CD4-positive, alpha-beta T cell treated with Interleukin-10 for 1 hour (primary cell): ENCODE measurements at places on chromosomes 6 and 20.

DNA sequence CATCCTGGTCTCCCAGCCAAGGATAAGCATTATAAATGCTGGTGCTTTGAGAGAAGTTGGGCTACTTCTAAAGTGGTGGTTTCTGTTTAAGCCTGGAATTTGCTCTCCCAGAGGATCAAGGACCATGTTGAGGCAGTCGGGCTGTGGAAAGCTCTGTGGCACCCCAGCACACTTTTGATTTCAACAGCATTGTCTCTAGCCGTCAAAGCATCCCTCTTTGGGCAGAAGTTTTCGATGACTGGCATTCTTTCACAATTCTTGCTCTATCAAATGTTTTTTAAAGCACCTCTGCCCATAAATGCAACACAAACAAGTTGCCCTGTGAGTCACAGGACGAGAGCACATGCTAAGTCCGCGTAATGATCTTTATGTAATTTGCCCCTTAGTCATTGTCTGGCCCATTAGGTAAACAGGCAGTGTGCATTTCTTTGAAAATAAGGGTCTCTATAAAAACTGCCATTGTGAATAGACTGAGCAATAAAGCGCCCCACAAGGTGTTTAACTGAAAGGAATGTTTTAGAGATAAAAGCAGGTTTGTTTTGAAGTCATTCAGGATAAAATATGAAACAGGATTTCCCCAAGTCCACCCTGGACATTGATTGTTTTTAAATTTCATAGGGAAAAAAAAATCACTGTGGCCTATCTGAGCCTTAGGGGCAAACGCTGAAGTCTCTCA is 44.7 kb upstream of the FOXQ1 start:
- DNase-seq = no peak

DNA sequence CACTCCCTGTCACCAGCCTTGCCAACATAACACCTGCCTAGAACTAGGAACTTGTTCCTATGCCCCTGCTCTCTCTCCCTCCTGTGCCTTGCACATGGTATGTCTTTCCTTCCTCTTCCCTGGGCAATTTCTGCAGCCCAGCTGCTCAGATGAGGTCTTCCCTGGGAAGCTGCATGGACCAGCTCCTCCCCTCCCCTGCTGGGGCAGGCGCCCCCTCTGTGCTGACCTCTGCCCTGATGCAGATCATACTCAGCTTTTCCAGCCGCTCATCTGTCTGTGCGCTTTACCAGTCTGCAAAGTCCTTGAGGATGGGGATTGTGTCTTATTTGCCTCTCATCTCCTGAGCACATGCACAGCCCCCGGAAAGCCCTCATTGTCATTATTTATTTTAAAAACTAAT is 161.8 kb downstream of the SCML4 start:
- no peak for DNase-seq

- no peak for DNase-seq
Measured at GRCh38 chr20:63293456-63293855, 470 bp downstream of the COL20A1 start.

DNA sequence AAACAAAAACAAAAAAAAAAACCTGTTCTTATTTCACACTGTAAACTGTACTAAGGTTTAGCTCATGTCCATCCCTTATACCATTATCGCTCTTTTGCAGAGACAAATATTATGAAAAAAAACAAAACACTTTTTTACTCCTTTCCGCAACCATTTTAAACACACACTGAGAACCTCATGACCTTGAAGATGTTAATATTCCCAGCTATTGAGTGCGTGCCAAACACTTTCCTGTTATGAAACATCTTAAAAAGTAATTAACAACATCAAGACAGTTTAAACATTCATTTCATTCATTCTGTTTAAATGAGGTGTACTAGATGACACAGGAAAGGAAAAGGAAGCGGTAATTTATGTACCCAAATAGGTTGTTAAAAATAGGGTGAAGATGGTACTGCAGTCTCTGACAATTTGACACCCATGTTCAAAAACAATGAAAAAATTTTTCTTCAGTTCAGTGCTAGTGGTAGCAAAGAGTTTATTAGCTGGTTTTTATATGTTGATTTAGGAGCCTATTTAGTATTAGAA is 3.9 kb upstream of the ARHGAP18 start:
- DNase-seq = peak; percentile 9

GRCh38 chr6:14288910-14289309 is 171.3 kb downstream of the CD83 start:
- DNase-seq = no peak

DNA sequence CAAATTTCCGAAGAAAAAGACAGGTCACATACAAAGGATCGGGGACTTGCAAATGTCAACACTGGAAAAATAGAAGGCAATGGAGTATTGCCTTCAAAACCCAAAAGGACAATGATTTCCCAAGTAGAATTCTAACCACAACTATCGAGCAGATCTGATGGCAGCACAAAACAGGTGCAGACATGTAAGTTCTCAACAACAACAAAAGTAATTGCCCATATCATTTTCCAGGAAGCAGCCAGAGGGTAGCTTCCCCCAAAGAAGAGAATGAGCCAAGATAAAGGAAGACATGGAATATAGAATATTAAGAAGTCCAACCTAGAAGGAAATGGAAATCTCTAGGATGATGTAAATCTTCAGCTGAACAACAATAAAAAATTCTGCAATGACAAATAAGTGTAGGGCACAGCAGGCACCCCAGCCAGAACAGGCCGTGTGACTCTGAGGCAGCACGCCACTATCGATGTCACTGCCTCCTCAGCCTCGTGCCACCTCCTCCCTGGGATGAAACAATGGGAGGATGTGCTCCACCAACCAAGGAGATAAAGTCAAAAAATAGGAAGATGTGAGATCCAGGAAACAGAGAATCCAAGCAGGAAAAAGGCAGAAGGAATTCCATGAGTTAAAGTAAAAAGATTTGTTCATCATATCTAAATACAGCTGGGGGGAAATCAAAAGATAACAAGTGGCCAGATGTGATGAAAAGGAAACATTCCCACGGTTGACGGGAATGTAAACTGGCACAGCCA is 34.1 kb downstream of the SERPINB1 start:
- no peak for DNase-seq

GRCh38 chr20:40686893-40687292 is 2.1 kb downstream of the MAFB start:
- DNase-seq = no peak

DNA sequence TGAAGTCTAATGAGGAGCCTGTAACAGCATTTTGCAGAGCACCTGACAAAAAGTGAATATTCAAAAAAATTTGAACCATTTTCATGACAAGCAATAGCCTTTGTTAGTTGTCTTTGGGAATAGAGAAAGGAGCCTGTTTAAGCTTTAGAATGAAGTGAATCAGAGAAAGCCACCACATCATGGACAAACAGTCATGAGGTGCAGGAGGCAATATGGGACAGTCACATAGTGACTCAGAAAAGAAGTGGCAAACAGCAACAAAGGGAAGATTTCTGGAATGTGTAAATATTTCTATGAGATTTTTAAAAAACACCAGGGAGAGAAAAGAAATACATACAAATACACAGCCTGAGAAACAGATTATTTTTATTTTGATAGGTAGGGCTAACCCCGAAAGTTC is 6.6 kb downstream of the KLHL31 start:
- DNase-seq = no peak

DNA sequence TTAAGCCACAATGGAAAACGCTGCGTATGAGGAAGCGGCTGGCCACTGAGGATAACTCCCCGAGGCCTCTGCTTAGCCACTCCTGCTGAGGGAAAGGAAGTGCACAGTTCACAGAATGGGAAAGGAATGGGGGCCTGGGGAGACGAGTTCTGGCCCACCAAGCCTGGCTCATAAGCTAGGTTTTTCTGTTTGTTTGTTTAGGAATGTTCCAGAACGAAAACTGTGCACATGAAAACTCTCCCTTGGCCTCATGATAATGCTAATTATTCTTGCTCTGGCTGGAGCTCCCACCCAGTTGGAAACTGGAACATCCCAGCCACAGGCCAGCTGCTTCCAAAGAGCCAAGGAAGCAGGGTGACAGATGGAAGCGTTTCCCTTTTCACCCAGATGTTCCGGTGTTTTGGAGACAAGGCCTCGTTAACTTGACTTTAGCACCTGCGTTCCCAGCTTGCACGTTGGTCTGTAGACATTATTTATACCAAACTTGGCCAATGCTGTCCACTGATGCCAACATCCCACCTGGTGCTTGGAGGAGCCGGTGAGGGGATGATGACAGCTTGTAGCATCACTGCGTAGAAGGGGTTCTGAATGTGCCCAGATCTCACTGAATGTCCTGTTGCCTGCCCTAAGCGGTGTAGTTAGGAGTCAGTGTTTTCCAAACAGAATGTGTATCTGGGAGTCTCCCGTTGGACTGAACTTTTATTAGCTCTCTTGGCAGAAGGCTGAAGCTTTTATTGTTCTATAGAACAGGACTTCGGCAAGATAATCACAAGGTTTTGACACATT is 34.5 kb downstream of the APCDD1L start:
- DNase-seq = no peak

DNA sequence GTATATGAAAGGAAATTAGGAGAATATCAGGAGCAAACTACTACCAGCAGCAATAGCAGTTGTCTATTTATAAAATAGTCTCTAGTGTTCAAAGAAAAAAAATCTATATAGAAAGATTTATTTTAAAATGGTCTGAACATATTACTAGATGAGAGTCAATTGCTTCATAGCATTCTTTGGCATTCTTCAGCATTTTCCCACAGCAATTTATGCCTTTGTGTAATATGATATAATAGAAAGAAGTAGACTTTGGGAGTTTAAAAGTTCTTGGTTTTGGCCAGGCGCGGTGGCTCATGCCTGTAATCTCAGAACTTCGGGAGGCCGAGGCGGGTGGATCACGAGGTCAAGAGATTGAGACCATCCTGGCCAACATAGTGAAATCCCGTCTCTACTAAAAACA is 157.0 kb upstream of the PLN start:
- DNase-seq = no peak

DNA sequence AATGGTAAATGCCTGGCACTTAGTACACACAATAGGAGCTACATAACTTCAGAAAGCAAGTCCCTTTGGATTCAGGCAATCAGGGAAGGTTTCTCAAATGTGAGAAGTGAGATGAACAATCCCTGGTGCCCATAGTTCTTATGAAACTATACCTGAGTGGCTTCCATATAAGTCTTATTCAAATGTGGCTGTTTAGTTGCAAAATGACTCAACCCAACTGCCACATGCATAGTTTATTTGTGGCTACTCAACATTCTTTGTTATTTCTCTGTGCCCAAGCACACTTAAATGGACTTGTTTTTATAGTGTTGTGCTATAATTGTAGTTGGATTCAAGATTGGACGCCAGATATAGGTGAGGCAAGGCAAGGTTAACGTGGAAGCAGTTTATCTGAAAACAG is 93.7 kb upstream of the ATXN1 start:
- no peak for DNase-seq

- no peak for DNase-seq
Measured at GRCh38 chr20:33622705-33623365, 39.3 kb upstream of the C20orf144 start.

GRCh38 chr6:168530653-168531071 is 89.7 kb downstream of the SMOC2 start:
- DNase-seq = no peak

DNA sequence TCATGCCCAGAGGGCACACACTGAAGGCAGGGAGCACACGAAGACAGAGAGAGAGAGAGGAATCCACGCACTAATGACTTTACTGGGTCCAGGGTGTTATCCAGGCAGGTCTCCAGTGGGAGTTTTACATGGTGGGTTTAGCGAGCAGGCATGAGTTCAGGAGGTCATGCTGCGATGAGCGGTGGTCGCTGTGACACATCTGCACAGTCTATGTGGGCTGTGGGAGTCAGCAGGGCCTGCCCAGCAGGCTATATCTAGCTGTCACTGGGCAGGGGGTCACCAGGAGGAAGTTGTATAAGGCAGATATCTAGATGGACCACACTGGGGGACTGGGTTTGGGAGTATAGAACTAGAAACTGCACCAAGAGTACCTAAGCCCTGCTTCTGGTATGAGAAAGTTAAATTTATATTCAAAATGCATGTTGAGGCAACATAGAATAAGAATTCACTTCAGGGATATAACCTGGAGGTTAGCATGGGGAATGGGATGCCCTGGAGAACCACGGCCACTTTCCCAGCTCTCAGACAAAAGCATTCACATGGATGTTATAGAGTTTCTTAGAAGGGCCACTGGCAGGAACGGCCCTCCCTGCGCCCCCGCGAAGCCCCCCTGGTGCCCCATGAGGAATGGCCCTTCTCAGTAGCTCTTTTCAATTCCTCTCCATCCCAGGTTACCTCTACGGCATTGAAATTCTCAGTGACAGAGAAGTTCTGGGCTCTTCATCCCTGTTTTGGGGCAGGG is 113.9 kb downstream of the RNF144B start:
- no peak for DNase-seq

- DNase-seq = peak; percentile 13
Measured at GRCh38 chr20:19915111-19915798, 101.9 kb upstream of the NAA20 start.

GRCh38 chr6:154247119-154247861 is 109.3 kb downstream of the IPCEF1 start:
- DNase-seq = peak; percentile 58

DNA sequence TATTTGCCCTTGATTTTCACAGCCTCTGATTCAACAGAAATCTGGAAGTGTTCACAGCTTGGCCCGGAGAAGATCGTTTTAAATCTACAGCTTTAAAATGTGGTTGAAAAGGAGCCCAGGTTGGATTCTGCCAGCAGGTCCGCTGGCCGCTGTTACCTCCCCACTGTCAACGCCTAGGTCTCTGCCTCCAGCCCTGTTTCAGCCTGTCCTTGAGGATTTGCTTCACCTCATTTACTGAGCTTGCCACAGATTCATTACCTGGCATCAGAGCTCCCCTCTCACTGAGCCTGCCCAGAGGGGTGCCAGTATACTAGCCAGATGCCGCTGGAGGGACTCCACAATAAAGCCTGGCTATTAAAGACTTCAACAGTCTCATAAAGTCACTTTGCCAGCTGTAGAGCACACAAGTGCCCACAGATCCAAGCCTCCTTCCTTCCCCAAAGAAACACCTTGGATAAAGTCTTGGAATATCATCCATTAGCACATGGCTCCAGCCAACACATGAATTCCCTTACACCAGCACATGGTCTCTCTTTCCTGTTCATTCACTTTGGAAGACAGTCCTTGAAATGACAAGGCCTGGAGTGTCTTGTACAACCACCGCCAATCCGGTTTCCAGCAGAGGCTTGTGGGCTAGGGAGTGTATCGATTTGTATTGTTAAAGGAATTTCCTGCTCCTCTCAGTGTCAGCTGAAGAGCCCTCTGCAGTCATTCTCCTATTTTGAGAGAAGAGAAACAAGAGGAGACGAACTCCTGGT is 9.5 kb upstream of the NR2E1 start:
- DNase-seq = no peak

- DNase-seq = no peak
Measured at GRCh38 chr20:18683839-18684238, 96.0 kb downstream of the DTD1 start.

- DNase-seq = no peak
Measured at GRCh38 chr6:47437592-47437991, 40.0 kb upstream of the CD2AP start.

DNA sequence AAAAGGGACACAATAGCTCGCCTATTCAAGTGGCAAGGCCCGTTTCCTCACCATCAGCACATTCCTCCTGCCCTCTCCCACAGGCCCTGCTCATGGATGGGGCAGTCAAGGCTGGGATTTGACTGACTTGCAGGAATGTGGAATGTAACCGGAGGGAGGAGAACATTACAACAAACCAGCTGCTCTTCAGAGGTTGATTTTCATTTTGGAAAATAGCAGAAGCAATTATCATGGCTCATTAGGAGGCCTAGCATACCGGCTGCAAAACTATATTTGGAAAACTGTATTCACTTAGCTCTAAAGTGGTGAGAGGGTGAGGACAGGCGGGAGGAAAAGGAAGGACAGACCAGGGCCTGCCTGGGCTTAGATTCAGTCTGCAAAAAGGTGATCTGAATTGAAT is 283.7 kb downstream of the CD83 start:
- no peak for DNase-seq
